ENCODE measurements at places on chromosomes 12 and 14.

DNA sequence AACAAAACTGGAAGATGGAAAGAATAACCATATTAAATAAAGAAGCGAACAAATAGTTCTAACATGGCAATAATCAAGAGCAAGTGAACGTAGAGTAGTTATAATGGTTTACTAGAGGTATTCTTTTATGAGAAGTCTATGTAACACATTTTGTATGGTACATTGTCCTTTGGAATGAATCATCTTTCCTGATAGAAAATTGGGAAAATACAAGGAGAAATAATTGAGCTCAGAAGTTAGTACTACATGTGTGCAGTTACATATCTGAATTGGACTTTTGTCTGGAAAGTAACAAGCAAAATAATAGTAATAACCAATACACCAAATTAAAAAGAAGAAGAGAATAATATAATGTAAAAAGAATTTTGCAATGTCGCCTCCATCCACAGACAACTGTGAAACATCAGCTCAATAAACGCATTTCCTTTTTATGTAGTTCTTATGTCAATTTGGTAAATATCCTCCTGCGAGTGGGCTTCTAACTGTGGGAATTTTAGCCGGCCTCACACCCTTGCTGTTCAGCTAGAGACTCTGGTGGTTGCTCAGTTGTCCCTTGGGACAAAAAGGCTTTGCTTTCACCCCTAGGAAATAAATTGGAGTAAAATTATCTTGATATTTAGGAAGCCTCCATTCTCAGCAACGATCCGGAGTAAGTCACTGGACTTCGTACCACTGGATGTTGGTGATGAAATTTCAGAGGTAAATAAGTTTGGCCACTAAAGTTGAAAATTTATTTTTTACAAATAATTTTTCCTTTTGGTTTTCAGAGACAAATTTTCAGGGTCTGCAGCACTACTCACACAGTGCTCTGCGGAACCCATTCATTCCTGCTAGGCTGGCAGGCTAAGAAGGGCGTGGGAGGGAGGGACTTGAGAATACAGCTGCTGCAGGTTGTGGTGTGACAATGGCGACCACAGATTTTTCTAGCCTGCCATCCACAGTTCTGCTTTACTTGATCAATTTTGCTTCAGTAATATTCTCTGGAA, 1.1 kb upstream of the TUBA1A start:
- no peak for DNase-seq

DNA sequence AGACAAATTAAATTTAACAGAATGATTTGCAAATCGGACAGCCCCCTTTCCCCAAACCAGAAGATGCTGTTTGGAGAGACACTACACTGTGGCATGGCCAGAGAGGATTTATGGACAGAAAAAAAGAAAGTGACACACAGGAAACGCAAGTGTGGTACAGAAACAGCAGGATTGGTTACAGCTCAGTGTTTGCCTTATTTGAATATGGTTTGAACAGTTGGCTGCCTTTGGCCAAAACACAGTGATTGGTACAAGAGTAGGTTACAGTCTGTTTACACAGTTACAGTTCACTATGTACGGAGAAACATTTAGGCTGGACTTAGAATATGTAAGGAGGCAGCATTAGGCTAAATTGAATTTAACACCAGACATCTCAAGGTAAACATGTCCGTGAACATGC, 335.3 kb downstream of the NPAS3 start:
- no peak for DNase-seq

- DNase-seq, result no peak
Observed at GRCh38 chr14:21066882-21067502, 3.1 kb upstream of the ARHGEF40 start.

DNA sequence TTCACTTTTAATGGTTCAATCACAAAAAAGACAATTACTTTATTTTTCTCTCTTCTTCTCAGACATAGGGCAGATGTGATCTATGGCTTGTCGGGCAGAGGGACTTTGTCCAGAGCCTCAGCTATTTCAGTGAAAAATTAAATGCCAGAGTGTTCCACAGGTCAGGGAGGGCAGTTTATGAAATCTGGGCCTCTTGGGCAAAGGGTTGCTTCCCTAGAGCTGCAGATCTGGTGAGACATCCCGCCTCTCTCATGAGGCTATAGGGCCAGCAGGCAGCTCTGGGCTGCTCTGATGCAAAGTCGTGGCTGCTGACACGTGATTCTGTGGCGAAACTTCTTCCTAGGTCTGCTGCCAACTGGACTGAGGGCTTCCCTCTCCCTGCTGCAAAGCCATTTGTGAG, 6.0 kb downstream of the CLMN start:
- no peak for DNase-seq

DNA sequence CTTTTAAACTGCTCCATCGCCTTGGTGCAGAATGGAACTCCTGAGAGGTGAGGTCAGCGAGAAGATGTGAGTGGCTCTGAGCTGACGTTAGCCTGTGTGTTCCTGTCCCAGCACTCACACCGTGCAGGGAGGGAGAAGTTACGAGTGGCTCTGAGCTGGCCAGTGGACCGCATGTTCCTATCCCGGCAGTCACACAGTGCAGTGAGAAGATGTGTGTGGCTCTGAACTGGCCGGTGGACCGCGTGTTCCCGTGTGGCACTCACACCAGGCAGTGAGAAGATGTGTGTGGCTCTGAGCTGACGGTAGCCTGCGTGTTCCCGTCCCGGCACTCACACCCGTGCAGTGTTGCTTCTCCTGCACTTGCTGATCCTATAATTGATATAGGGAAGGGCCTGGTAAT, 59.9 kb downstream of the VCPKMT start:
- DNase-seq, result no peak

GRCh38 chr14:85531587-85532373, 1.8 kb downstream of the FLRT2 start:
- DNase-seq, result no peak

DNA sequence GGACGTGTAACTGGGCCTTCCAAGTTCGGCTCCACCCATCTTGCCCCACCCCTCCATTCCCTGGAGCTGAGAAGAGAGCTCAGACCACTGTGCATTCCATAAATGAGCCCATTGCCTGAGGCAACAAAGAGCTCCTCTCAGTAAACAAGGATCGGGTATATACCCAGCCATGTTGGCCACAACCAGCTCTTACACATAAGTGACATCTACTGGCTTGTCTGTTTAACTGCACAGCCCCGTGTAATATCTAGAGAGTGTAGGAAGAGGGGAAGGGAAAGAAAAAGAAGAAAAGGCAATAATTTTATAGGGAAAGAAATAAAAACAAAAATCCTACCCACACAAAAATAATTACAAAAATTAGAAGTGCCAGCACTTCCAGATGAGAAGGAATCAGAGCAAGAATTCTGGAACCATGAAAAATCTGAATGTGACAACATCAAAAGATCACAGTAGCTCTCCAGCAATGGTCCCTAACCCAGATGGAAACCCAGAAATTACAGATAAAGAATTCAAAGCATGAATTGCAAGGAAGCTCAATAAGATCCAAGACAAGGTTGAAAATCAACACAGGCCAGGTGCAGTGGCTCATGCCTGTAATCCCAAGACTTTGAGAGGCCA, 308.1 kb downstream of the RPAP3 start:
- DNase-seq, result peak; percentile 42

- no peak for DNase-seq
Observed at GRCh38 chr12:57148469-57149244, 1.2 kb upstream of the LRP1-AS start.

DNA sequence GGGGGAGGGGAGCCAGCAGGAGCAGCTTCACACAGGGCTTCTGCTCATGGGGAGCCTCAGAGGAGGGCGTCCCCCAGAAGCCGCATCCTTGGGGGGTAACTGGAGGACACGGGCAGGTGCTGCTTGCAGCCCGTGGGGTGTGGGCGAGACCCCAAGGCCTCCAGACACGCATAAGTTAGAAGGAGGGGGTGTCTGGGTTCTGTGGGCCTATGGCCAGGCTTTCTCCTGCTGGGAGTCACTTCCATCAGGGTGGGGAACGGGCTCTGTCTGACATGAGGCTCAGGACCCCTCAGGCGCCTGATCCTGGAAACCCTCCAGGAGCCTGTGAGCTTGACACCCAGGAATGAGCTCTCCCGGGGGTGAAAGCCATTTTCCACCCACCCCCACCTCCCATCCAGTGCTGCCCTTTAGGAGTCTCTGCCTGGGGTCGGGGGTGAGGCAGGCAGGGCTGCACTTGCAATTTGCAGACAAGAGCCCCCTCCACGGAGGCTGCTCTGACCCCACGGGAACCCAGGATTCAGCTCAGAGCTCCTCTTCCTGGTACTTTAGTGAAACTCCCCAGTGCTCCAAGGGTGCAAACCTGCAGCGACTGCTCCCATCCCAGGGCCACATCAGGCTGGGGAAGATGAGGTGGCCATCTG, 325.7 kb downstream of the ADGRD1 start:
- no peak for DNase-seq

GRCh38 chr14:92437729-92438285, 75.8 kb upstream of the RIN3 start:
- DNase-seq, result no peak

- no peak for DNase-seq
Observed at GRCh38 chr12:132167611-132168310, 23.5 kb downstream of the NOC4L start.

- DNase-seq, result no peak
Observed at GRCh38 chr12:51836827-51837173, 11.7 kb downstream of the FIGNL2 start.

GRCh38 chr14:68951035-68951797, 27.9 kb downstream of the ACTN1 start:
- no peak for DNase-seq

DNA sequence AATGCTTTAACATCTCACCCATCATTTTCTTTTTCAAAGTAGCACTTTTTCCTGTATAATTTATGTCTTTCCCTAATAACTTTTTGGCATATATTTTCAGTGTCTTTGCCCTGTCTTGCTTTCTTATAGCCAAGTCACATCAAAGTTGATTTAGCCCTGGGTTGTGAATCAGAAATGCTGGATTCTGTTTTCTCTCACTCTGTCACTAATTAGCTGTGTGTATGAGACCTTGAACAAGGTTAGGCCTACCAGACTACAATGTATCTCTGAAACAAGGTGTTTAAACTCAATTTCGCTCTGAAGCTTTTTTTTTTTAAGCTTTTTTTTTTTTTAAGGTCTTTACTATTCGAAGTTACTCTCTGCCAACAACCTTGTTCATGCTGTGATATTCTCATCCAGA, 25.7 kb downstream of the CNOT2 start:
- DNase-seq, result no peak

DNA sequence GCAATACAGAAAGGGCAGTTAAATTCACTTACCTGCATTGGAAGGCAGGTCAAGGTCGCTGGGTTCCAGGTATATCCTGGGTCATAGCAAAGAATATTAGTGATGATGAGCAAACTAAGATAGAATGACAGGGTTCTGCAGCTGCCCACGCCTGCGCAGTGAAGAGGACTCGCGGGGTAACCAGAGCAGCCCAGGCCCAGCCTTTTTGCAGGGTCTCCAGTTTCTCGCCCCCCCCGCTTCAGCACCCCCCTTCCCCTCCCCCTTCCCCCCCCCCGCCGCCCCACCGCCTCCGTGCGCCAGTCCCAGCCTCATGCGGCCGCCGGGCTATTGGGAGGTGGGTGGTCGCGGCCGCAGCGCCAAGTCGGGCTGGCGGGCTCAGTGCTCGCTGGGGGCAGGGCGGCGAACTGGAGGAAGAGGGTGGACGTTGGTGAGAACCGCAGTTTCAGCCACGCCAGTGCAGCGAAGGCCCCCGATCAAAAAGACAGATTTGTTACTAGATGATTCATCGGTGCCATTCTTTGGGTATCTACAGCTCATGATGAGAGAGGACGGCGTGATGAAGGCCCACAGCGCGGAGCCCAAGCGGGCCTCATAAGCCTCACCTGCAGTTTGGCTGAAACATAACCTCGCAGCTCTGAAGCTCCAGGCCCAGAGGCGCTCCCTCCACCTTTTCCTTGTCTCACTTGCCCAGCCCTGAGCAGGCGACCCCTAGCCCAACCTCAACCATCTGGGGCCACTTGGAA, 20.2 kb downstream of the SLC2A3 start:
- DNase-seq, result no peak

DNA sequence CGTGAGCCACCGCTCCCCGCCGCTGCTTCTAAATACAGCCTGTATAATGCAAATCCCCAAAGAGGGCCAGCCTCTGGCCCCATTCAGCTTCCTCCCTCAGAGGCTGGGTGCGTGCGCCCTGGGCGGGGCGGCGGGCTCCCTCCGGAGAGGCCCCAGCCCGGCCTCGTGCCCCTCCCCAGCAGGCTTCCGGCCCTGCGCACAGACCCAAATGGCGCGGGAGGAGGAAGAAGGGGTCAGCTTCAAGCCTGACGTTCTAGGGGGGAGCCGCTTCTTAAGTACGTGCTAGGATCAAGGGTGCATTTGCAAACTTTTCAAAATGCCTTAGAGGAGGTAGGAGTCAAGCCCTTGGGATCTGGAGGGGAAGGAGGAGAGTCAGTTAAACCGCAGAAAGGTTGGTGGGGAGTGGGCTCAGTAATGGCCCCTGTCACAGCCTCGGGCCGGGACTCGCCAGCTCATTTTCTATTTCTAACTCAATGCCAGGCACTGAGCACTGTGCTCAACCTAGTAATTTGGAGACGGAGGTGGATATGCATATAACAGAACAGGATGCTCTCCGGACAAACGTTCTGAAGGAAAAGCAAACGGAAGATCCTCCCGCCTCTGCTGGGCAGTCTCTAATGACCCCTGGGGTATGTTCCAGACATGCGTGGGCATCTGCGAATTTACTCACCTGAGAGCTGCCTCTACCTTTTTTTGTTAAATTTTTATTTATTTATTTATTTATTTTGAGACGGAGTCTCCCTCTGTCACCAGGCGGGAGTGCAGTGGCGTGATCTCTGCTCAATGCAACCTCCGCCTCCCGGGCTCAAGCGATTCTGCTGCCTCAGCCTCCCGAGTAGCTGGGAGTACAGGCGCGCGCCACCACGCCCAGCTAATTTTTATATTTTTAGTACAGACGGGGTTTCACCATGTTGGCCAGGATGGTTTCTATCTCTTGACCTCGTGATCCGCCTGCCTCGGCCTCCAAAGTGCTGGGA, 32.3 kb downstream of the NINJ2 start:
- peak; percentile 57 for DNase-seq

DNA sequence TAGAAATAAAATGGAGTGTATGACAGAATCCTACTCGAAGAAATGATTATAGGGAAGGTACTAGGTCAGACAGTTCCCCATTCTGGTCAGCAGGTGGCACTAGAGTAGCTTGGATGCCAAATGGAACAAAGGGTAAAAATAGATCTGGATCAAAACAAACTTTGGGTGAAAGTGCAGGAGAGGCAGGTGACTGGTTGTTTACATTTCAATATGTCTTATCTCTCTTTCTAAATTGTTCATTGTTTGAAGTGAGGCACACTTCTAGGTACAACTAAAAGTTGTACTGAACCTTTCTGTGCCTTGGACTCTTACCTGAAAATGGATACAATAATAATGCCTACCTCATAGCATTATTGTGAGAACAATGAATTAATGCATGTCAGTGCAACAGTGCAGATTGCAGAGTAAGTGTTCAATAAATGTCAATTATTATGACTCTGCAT, 62.0 kb upstream of the OSBPL8 start:
- DNase-seq, result peak; percentile 55

DNA sequence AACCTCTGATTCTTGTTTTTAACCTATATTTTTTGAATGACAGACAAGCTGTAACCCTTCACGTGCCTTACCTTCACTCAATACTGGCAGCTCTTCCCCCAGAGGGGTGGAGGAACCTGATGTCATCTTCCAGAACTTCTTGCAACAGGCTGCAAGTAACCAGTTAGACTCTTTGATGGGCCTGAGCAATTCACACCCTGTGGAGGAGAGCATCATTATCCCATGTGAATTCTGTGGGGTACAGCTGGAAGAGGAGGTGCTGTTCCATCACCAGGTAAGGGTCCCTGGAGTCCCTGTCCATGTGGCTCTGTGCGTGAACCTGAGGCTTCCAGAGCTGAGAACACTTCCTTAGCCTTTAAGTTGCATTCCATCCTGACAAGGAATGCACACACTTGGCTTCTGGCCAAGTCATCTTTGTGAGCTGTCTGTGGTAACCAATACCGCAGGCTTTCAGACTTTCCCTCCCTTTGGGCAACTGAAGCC, 22.7 kb downstream of the TRAFD1 start:
- DNase-seq, result no peak

Data from activated T-cell treated with anti-CD3 and anti-CD28 coated beads for 24 hours (primary cell).